ENCODE measurements at places on chromosomes 16 and 17. TPM values are rescaled to one million over a fixed set of nuclear protein-coding genes. Genes with fewer than 3 reads are reported as not detected.
A peak's percentile ranks its signal among the peaks of the same experiment; 100 is the strongest.

GRCh38 chr17:59028328-59028727 lies 78.4 kb downstream of the TRIM37 start:
- no peaks in the 10 kb centered on the region for H3K4me1 ChIP-seq
- no peak overlapping the region for H3K4me3 ChIP-seq
- H3K36me3 ChIP-seq = peaks cover 15% of the 10 kb centered on the region
- no peaks in the 10 kb centered on the region for H3K27me3 ChIP-seq
- DNase-seq = no peak

DNA sequence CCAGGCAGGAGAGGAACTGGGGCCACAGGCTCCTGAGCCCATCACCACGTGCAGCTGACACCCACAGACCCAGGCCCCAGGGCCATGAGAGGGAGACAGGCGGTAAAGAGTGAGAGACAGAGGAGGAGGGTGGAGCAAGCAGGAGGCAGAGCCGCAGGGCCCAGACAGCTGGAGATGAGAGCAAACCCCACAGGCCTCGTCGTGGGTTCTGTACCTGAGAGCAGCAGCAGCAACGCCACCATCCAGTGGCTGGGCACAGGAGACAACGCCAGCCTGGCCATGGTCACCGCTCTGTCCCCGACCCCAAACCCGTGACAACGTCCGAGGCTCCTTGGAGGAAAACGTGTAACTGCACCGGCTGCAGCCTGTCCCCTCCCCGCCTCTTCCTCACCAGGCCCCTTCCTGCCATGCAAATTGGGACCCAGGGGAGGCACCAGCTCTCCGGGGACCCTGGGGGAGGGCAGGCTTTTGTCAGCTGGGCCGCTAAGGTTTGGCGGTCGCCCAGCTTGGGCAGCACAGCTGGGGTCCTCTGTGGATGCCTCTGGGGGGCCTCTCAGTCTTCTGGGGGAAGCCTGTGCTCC lies at the start of gene CD79B:
TSS of gene CD79B (minus strand) at position 351 of the 581 bp plus-strand sequence. CDS start at position 281, 70 bp downstream.
- DNase-seq = peak; percentile 89
- H3K4me3 ChIP-seq = peak within 1 kb of the TSS; percentile 80
- H3K27me3 ChIP-seq = no peaks in the 10 kb centered on the region

DNA sequence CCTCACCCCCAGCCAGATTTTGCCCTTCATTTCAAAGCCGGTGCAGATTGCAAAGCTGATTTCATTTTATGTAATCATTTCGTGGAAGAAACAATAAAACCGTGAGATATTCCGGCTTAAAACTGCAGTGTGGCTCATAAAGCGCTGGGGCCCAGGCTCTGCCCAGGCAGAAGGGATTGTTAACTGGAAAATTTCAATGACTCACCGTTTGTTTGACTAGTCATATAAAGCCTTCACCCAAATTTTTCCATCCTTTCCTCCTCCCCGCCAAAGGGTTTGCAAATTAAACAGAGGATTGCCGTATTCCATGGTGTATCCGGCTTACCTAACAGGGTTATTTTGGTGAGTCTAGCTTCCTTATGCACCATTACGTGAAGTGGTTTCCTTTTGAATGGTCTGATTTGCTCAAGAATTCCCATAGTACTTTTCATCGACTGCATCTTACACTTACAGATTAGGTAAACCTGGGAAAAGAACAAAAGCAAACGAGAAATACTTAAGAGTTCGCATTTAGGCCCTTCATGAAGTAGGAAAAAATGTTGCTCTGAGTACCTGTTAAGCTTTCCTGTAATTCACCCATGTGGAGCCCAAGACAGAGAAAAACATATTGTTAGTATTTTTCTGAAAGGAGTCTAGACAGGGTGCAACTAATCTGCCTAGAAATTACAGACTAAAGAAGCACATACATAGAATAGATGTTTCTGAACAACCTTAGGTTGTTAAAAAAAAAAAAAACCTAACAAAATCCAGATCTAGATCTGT lies 949 bp upstream of the GSPT1 start:
- H3K27me3 ChIP-seq = peaks cover 4% of the 10 kb centered on the region
- no peak for DNase-seq
- H3K36me3 ChIP-seq = no peaks in the 10 kb centered on the region
- H3K27ac ChIP-seq = peak overlapping the region; percentile 32

- DNase-seq = no peak
- no peak overlapping the region for H3K4me3 ChIP-seq
- no peak overlapping the region for H3K27ac ChIP-seq
- no peaks in the 10 kb centered on the region for H3K36me3 ChIP-seq
These were observed 121.5 kb downstream of the STXBP4 start for GRCh38 chr17:55090079-55090492.

- no peaks in the 10 kb centered on the region for H3K27me3 ChIP-seq
- peak within 1 kb of the TSS; percentile 73 for H3K4me3 ChIP-seq
- H3K27ac ChIP-seq = peak within 1 kb of the TSS; percentile 75
- H3K4me1 ChIP-seq = peaks cover 24% of the 10 kb centered on the region
These were observed at the start of gene STAT5A for GRCh38 chr17:42287977-42288802. TSS of gene STAT5A (plus strand) at chr17:42288498. CDS start at chr17:42289412, 914 bp downstream.

DNA sequence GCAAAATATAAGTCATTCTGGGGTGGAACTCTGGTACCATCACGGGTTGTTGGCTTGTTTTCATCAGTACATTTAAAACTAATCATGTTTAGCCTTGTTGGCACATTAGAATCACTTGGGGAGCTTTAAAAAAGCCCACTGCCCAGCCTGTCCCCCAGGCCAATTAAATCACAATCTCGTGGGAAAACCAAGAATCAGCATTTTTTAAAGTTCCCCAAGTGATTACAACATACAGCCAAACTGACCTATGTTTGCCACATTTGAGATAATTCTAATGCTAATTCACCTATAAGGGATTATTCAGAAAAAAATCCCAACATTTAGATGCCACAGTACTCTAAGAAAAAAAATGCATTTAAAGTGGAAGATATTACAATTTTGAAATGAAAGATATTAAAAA lies 8.4 kb upstream of the MSI2 start:
- no peak overlapping the region for H3K27ac ChIP-seq
- no peak overlapping the region for H3K4me3 ChIP-seq

DNA sequence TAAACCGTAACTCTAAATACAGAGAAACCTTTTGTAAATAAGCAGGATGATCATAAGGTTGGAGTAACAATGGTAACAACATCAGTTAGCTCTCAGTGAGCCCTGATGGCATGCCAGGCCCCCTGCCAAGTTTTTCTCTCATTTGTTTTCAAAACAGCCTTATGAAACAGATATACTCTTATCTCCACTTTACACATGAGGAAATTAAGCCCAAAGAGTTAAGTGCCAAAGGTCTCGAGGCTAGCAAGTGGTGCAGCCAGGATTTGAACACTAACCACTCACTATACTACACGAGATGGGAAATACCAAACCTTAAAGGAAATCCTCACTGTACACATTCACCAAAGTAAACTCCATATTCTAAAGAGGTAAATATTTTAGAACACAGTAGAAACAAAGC lies 15.0 kb downstream of the USP31 start:
- H3K27ac ChIP-seq = no peak overlapping the region
- no peaks in the 10 kb centered on the region for H3K27me3 ChIP-seq
- H3K4me1 ChIP-seq = no peaks in the 10 kb centered on the region
- DNase-seq = no peak

DNA sequence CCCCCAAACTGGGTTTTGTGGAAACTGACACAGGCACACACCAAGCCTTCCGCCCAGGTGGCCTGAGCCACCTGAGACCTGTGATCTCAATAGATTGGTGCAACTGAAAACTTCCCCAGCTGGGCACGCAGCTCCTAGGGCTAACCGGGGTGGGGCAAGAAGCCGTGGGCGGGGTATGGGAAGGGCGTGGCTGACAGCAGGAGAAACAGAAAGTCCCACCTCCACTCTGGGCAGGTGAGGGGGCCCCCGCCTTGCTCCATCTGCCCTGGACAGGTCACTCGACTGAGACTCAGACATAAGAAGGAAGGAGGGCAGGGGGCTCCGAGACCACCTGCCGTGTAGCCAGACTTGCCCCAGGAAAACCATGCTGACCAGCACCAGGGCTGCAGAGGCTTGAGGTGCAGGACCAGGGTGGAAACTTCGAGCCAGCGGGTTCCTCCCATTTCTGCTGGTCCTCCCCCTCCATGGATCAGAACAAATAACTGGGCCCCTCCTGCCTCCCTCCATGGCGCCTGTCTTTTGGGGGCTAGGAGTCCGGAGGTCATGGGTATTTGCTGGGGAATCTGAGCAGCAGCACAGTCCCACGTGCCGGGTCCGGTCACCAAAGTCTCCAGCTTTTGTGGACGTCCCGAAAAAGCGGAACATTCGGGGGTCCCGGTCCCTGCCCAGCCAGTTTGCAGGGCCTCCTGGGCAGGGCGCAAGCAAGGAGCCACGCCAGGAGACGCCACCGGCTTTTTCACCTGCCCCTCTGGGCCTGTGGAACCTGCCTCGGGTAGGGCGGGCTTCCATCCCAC lies 1.3 kb downstream of the TIMP2 start:
- H3K4me1 ChIP-seq = peaks cover 27% of the 10 kb centered on the region
- peak overlapping the region; percentile 70 for H3K4me3 ChIP-seq
- no peak overlapping the region for H3K27ac ChIP-seq
- H3K27me3 ChIP-seq = no peaks in the 10 kb centered on the region

The SLC16A6 gene
- total RNA-seq = 3.8 TPM

The GPR139 gene
- not detected for total RNA-seq
